ENCODE measurements at places on chromosomes 4 and X.
A peak's percentile ranks its signal among the peaks of the same experiment; 100 is the strongest.

- no peak for DNase-seq
These were observed 38.4 kb downstream of the NOP14 start for GRCh38 chr4:2924765-2925301.

GRCh38 chrX:72475338-72475737, 97.3 kb downstream of the HDAC8 start:
- no peak for DNase-seq

DNA sequence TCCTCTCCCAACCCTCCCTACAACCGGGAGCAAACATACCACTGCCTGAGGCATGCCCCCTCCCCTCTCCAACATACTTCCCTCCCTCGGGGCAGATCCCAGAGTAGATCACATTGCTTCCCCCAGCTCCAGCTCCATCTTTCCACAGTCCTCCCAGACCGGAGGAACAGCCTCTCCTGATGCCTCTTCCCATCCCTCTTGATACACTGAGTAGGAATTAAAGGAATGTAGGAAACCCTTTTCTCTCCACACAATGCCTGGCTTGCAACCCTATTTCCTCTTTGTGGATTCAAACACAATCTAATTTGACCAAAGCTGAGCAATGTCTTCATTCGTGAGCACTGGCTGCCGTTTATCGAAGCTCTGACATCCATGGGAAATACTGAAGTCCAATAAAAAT, 339.8 kb downstream of the BCOR start:
- DNase-seq, result peak; percentile 33

- peak; percentile 71 for DNase-seq
These were observed 9.6 kb upstream of the MTMR1 start for GRCh38 chrX:150683536-150684146.

DNA sequence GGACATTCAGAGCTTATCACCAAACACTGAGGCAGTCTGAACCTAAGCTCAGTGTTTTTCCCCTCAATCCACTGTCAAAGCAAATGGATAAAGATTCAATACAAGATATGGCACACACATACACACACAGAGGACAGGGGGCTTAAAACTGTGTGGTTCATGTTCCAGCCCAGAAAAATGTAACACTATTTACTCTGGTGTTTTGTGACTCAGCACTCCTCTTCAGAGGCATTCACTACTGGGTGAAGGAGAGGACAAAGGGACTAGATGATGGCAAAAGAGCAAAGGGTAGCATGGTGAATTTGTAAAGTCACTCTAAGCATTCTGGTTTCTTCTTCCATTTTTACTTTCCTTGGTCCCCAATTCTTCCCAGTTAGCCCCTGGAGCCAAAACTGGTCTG, 120.3 kb downstream of the ARHGEF9 start:
- no peak for DNase-seq

GRCh38 chr4:105909787-105910281, 14.6 kb downstream of the NPNT start:
- no peak for DNase-seq

- DNase-seq, result no peak
These were observed 28.5 kb downstream of the TRIM61 start for GRCh38 chr4:164948975-164949374.

GRCh38 chrX:70398899-70399298, 24.2 kb upstream of the GDPD2 start:
- peak; percentile 36 for DNase-seq

Data from adipocyte (in vitro differentiated cells).